ENCODE measurements at places on chromosomes 6 and 20.

- DNase-seq = no peak
These were observed 26.2 kb downstream of the ZKSCAN8 start for GRCh38 chr6:28167926-28168325.

DNA sequence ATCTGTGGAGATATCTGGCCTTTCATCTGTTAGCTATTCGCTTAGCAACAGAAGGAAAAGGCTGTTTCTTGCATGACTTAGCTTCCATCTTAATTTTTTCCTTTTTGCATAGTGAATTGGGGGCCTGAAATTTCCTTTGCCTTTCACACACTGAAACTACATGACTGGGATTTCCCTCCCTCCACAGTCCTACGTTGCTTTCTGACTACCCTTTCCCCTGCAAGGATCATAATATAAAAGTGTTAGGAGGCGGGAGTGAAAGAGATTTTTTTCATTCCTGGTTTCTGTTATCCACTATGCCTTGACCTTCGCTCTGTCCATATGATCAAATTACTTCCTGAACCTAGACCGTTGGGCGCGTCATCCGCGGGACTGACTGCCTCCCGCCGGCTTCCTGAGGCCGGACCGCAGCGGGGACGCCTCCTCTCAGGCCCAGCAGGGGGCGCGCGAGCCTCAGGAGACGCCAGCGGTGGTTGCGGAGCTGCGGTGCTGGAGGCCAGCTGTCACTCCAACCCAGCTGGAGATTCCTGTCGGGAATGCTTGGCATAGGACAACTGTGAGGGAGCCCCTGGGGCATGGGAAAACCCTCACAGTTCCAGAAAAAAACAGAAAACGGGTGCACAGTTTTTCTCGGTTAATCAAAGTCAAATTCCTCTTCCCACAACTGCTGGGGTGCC, 55.6 kb downstream of the MEP1A start:
- peak; percentile 3 for DNase-seq

DNA sequence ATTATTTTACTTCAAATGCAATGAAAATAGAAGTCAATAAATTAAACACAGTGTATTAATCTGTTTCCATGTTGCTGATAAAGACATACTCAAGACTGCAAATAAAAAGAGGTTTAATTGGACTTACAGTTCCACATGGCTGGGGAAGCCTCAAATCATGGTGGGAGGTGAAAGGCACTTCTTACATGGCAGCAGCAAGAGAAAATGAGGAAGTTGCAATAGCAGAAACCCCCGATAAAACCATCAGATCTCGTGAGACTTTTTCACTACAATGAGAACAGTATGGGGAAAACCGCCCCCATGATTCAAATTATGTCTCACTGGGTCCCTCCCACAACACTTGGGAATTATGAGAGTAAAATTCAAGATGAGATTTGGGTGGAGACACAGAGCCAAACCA, 82.2 kb downstream of the GPR63 start:
- no peak for DNase-seq

- no peak for DNase-seq
These were observed 58.2 kb downstream of the NFATC2 start for GRCh38 chr20:51484141-51484815.

DNA sequence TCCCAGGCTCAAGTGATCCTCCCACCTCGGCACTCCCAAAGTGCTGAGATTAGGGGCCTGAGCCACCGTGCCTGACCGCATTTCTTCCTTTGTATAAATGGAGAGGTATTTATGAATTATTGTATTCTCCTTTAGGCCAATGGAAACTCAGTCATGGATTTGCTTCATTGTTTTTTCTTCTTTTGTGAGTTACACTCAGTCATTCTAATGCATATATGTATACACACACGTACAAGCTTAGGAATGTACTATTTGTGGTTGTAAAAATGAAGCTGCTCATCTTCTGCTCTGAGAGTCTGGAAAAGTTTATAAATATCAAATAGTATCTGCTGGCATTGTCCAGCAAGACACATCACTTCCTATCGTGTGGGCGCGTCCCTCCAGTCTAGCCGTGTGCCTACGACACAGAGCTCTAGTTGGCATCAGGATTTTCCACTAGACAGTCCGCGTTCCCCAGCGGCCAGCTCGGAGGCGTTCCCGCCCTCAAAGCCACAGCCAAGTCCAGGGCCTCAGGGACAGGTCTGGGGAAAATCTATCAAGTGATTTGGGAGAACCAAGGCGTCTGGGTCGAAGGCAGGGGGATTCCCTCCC, 215.2 kb downstream of the NFATC2 start:
- no peak for DNase-seq

DNA sequence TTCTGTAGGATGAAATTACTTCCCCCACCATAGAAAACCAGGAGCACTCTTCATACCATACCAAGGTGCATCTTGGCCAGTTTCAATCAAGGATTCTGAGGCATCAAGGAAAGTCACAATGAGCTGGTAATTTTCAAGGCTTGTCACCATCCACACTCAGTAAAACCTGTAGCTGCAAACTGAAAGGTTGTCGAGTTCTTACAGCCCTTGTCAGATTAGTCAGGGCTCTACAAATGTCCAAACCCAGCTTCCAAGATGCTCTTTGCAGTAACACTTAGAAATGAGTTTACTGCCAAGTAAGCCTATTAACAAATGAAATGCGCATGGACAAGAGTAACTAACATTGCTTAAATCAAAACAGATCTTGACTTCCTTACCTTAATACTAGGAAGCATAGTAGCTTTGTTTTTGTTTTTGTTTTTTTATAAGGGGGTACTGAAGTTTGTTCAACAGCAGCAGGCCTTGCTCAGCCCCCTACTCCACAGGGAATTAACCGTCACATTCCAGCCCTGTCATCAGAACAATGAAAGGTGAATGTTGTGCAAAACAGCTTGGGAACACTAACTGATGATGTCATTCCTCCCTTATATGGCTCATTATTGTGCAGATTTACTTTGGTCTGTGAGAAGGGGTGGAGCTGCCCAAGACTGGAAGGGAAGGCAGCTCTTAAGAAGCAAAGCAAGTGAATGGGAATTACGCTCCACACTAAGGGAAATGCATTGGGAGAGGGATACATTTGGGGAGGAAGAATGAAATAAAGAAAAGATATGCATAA, 49.9 kb upstream of the TMEM30A start:
- no peak for DNase-seq

DNA sequence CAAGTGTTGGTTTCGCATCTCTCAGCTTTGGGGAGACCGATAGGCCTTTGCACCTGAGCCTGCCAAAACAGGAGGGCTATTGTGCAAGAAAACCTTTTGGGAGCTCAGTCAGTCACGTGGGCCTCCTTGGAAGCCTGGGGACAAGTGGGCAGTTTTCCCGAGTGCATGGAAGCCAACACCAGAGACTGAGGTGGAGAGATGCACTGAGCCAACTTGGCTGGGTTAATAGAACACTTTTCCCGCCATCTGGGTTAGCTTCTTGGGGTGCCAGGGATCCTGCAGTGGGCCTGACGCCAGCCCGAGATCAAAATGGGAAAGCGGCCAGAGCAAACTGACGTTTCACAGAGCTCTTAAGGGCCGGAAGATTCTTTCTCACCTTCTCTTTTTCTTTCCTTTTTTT, 2.8 kb upstream of the OOEP start:
- no peak for DNase-seq

- DNase-seq = no peak
These were observed 24.6 kb upstream of the GTSF1L start for GRCh38 chr20:43751167-43752050.

- no peak for DNase-seq
These were observed 8.3 kb downstream of the NT5E start for GRCh38 chr6:85458184-85458583.
